ENCODE measurements at places on chromosomes 3 and 15.

GRCh38 chr15:68482246-68482645 is 50.3 kb upstream of the ITGA11 start:
- H3K27ac ChIP-seq, result no peak overlapping the region
- H3K4me1 ChIP-seq, result no peaks in the 10 kb centered on the region
- DNase-seq, result no peak

DNA sequence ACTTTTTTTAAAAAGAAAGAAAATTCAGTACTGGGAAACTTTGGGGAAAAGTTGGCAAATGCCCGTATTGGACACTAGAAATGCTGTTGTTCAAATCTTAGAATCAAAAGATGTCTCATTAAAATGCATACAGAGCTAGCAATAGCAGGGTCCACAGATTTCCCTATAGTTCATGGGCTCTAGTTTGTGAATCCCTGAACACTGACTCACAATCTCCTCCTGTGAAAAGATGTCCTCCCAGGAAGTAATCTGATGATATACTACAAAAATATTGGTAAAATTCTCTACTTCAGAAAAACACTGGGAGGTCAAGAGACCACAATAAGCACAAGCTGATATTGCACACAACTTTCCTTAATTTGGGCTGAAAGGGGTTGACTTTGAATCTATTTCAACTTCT is 568.4 kb upstream of the ZNF385D start:
- H3K4me1 ChIP-seq, result no peaks in the 10 kb centered on the region
- DNase-seq, result no peak
- no peak overlapping the region for H3K27ac ChIP-seq
- H3K36me3 ChIP-seq, result no peaks in the 10 kb centered on the region
- no peaks in the 10 kb centered on the region for H3K27me3 ChIP-seq
- no peak overlapping the region for H3K4me3 ChIP-seq

- H3K4me1 ChIP-seq, result peaks cover 3% of the 10 kb centered on the region
- no peaks in the 10 kb centered on the region for H3K27me3 ChIP-seq
- H3K27ac ChIP-seq, result no peak overlapping the region
Measured at GRCh38 chr3:23761440-23761896, 44.3 kb upstream of the UBE2E1 start.

DNA sequence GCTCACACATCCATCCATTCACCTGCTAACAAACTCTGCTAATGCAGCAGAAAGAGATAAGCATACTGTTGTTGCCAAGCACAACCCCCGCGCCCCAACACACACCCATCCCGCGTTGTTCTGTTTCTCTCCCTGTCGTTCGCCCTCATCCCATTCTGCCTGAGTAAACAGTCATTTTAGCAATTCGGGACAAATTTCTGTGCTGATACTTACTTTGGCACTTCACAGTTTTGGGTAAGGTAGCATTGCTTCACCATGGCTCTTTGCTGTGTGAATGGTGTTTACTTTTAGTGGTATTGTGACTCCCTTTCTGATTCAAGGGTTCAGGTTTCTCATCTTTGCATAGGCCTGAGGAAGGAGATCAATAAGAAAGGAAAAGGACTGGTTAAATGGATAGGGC is 149.7 kb downstream of the AKAP13 start:
- DNase-seq, result no peak
- no peaks in the 10 kb centered on the region for H3K27me3 ChIP-seq
- H3K27ac ChIP-seq, result no peak overlapping the region
- peaks cover 91% of the 10 kb centered on the region for H3K36me3 ChIP-seq
- H3K4me3 ChIP-seq, result no peak overlapping the region
- H3K4me1 ChIP-seq, result no peaks in the 10 kb centered on the region

GRCh38 chr3:104347291-104347690 is 1019.4 kb upstream of the ALCAM start:
- H3K4me1 ChIP-seq, result no peaks in the 10 kb centered on the region
- no peak for DNase-seq
- no peak overlapping the region for H3K27ac ChIP-seq
- H3K36me3 ChIP-seq, result no peaks in the 10 kb centered on the region
- no peak overlapping the region for H3K4me3 ChIP-seq
- H3K27me3 ChIP-seq, result no peaks in the 10 kb centered on the region

DNA sequence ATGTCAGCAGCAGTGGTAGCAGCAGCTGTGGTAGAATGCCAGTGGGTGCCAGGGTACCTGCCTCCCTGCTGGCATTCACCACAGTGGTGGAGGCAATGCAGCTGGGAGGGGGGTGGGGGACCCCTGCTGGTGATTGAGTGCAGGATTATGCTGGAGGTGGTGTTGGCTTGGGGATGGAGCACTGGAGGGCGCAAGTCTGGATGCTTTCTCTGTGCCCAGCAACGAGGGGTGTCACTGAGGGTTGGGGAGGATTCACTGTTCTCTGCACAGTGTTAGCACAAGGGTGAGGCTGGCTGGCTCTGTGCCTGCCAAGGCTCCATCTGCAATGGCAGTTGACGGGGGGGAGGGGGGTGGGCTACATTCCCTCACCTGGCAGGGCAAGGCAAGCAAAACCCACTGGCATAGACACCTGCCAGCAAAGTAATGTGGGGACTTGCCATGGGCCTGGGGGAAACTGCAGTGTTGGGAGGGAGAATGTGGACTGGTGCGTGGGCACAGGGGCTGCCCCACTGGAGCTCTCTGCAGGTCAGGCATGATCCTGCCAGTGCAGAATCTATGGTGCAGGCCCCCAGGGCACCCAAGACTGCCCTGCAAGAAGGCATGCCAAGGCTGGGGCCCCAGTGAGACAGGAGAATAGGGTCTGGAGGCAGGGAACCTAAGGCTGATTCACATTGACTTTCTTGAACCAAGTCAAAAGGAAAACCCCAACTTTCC is 64.3 kb downstream of the MINDY4B start:
- DNase-seq, result no peak
- no peaks in the 10 kb centered on the region for H3K27me3 ChIP-seq
- H3K4me1 ChIP-seq, result peaks cover 4% of the 10 kb centered on the region
- no peak overlapping the region for H3K4me3 ChIP-seq

DNA sequence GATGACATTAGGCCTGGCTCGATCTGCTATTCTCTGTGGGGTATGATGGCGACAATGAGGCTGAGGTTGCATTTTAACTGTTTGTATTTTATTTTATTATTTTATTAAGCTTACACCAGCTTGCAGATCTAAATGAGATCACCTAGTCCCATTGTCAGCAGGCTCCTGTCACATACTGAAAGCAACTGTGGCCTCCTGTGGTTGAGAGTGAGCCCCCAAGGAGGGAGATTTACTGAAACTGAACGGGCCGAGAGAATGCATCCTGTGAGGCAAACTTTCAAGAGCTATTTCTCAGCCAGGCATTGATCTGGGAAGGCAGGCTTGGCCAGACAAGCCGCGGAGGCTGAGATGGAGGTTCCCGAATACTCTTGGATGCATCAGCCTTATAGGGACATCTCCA is 210.4 kb upstream of the ARRDC4 start:
- no peaks in the 10 kb centered on the region for H3K36me3 ChIP-seq
- no peaks in the 10 kb centered on the region for H3K4me1 ChIP-seq
- no peak overlapping the region for H3K4me3 ChIP-seq
- DNase-seq, result no peak

DNA sequence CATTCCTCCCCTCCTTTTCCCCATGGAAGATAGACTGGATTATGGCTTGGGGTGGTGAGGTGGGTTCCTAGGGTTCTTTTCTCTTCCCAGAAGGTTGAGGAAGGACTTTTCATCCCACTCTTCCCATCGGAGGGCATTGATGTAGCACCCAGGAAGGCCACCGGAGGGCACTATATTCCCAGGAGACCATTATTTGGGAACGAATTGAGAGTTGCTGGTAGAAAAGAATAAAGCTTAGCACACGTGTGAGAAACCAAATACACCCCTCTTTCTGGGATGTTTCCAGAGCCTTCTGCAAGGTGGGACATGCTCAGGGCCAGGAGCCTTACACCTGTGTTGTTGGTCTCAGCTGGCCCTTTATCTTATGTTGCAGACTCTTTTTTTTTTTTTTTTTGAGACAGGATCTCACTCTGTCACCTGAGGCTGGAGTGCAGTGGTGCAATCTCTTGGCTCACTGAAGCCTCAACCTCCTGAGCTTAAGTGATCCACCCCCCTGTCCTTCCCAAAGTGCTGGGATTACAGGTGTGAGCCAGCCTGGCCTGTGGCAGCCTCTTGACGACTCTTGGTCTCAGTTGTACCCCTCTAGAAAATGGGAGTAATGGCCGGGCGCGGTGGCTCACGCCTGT is 6.3 kb upstream of the CDC25A start:
- no peaks in the 10 kb centered on the region for H3K27me3 ChIP-seq
- peak; percentile 95 for DNase-seq
- no peaks in the 10 kb centered on the region for H3K36me3 ChIP-seq
- H3K27ac ChIP-seq, result no peak overlapping the region
- no peak overlapping the region for H3K4me3 ChIP-seq

DNA sequence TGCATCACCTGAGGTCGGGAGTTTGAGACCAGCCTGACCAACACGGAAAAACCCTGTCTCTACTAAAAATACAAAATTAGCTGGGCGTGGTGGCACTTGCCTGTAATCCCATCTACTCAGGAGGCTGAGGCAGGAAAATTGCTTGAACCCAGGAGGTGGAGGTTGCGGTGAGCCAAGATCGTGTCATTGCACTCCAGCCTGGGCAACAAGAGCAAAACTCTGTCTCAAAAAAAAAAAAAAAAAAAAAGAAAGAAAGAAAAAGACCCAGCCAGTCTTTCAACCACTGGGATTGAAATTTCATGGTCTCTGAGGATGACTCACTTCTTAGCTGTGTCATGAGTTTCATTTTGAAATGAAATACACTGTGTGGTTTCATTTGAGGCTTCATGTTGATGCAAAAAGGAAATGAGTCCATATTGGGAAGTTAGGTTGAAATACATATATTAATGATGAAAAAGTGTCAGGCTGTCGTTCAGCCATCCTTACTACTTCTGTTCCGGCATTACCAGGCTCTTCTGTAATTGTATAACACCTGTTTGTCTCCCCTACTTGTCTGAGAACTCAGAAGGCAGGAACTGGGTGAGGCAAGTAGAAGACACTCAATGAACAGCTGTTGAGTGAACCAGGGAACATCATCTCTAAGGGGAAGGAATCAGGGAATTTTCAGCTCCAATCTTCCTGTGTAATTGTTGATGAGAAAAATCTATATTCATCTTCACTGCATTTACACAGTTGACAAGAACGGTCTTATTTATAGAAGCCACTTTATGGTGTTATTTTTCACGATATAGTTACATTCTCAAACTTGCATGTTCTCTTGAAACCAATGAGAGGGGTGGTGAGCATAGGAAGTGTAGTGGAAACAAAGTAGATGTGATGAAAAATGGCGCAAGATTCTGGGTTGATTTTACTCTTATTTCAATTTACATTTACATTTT is 87.4 kb downstream of the NFKBIZ start:
- no peaks in the 10 kb centered on the region for H3K4me1 ChIP-seq
- H3K27ac ChIP-seq, result no peak overlapping the region
- H3K27me3 ChIP-seq, result no peaks in the 10 kb centered on the region
- no peaks in the 10 kb centered on the region for H3K36me3 ChIP-seq

DNA sequence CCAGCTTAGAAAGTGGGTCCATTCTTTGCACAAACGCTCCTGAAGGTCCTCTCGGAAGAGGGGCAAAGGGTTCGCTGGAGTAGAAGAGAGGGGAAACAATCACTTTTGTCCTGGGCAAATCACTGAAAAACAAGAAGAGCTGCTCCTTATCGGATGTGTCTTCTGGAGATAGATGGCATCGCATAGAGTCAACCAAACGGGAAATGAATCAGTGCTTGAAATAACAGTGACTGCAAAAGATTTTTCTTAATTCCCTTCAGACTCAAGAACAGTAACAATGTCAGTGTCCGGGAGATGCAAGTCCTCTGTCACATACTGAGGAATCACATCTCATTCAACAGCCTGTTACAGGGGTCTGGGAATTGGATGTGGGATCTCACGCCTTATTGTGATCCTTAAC is 78.8 kb upstream of the PCSK6 start:
- H3K4me3 ChIP-seq, result no peak overlapping the region
- H3K27me3 ChIP-seq, result no peaks in the 10 kb centered on the region
- H3K36me3 ChIP-seq, result no peaks in the 10 kb centered on the region
- DNase-seq, result no peak
- no peak overlapping the region for H3K27ac ChIP-seq

GRCh38 chr3:122873741-122874515 is 79.1 kb downstream of the SLC49A4 start:
- no peak overlapping the region for H3K27ac ChIP-seq
- H3K4me3 ChIP-seq, result no peak overlapping the region
- H3K36me3 ChIP-seq, result peaks cover 17% of the 10 kb centered on the region
- H3K4me1 ChIP-seq, result no peaks in the 10 kb centered on the region

- no peak for DNase-seq
- peaks cover 51% of the 10 kb centered on the region for H3K36me3 ChIP-seq
- H3K27ac ChIP-seq, result peak overlapping the region; percentile 79
- H3K4me1 ChIP-seq, result peaks cover 51% of the 10 kb centered on the region
- no peaks in the 10 kb centered on the region for H3K27me3 ChIP-seq
Measured at GRCh38 chr15:68794863-68795262, 25.8 kb downstream of the ANP32A start.

DNA sequence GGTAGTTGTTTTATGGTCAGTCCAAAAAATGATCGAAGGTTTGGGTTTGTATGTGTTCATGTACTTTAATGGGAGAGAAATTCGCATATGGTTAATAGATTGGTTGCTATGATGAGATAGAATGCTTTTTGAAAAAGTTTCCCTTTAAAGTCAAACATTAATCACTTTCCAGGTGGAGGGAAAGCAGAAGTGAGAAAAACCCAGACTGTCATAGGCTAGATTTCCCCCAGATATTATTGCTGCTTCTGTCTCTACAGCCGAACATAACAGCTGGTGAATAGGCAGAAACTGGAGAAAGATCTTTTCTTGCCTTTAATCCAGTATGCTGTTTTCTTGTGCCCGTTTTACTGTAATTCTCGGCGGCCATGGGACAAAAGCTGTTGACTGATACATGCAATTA is 287.6 kb downstream of the SOX2 start:
- DNase-seq, result no peak
- H3K27me3 ChIP-seq, result no peaks in the 10 kb centered on the region
- no peak overlapping the region for H3K27ac ChIP-seq
- peaks cover 8% of the 10 kb centered on the region for H3K4me1 ChIP-seq
- no peaks in the 10 kb centered on the region for H3K36me3 ChIP-seq
- H3K4me3 ChIP-seq, result no peak overlapping the region
